ELR (cell line): ENCODE measurements at places on chromosomes 13 and 19.
A peak's percentile ranks its signal among the peaks of the same experiment; 100 is the strongest.

DNA sequence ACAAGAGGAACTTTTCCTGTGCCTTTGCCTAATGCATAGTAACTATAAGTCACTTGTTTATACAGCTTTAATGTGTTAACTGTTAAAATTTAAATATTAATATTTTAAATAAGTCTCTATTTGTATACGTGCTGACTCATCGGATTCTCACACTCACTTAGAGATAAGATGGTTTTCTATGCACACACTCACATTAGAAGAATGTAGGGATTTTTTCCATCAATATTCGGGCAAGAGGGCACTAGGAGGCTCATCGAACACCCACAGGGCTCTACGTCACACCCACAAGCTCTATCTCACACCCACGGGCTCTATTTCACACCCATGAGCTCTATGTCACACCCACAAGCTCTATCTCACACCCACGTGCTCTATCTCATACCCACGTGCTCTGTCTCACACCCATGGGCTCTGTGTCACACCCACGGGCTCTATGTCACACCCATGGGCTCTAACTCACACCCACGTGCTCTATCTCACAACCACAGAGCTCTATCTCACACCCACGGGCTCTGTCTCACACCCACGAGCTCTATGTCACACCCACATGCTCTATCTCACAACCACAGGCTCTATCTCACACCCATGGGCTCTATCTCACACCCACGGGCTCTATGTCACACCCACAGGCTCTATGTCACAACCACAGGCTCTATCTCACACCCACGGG is 73.4 kb downstream of the COL4A2 start:
- DNase-seq = peak; percentile 75

- DNase-seq = no peak
These were observed 19.9 kb downstream of the TPT1 start for GRCh38 chr13:45320876-45321629.

DNA sequence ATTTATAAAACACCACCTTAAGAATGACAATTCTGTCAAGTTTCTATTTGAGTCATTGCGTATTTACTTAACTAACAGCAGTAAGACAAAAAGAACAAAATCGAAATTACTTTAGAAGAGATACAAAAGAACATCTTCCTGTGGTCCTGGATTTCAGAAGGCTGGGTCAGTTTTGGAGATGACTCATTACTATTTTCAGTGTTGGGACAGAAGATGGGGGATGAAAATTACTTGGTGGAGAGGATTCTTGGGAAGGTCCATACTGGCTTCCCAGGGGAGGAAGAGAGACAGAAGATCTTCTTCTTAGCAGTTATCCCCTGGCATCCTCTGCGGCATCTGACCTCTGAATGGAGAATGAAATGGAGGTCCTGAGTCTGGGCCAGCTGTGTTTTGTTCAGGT is 33.5 kb upstream of the CSNK1A1L start:
- DNase-seq = no peak

DNA sequence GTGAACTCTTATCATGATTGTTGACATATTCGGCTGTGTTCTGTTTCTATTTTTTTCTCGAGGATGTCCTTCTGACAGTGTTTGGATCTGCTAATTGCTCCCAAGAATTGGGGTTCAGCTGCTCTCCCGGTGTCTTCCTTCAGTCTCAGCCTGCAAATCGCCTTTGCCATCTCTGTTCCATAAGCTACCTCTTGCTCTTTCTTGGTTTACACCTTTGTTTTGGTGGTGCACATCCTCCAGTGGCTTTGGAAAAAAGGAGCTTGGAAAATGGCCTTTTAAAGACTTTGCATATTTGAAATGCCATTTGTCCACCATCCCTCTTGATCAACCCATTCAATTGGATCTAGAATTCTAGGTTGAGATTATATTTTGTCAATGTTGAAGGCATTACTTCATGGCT is 137.2 kb downstream of the URI1 start:
- DNase-seq = no peak

GRCh38 chr13:40969169-40969901 is 49.8 kb downstream of the ELF1 start:
- no peak for DNase-seq

- DNase-seq = peak; percentile 54
These were observed 172.8 kb downstream of the NHLRC3 start for GRCh38 chr13:39210961-39211534.

DNA sequence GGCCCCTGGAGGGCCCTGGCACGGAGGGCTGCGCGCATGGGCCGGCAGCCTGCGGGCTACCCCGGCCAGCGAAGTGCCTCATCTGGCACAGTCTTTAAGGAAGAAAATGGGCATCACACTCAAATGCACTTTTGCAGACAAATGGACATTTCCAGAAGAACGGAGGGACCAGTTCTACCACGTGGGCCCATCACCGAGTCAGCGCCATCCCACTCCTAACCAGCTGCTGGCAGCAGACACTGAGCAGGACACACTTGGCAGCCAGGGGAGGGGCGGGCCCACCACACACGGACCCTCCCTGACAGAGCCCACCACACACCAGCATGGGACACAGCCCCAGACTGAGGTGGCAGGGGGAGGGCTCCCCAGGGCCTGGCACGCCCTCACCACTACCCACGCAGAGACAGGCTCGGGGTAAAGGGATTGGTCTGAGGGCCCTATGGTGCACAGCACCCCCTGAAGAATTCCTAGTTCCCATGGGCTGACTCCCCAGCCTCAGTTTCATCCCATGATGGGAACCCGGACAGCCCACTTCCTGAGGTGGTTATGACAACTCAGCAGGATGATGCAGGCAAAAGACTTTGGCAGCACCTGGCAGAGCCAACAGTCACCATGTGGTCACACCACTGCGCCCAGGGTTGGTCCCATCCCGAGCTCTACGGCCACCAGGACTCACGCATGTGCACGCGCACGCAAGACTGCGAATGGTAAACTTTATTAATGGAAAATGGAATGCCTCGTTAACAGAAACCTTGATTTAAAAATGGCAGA is 18.7 kb upstream of the TINCR start:
- DNase-seq = no peak

DNA sequence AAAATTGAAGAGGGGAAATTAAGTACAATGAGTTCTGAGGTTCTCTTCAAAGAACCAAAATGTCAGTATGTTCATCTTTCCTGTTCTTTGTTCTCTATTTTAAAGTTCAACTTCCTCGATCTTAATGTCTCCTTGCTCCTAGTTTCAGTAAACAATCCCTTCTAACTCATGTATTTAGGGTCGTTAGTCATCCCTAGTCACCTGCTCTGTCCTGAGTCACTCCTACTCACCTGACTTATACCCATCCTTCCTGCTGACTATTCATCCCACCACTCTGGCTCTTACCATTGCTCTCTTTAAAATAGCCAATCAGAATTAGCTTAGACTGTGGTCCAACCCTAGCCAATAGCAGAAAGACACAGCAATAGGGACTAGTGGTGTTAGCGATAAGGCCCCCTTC is 24.3 kb downstream of the ZNF90 start:
- no peak for DNase-seq

- peak; percentile 43 for DNase-seq
These were observed 1.5 kb downstream of the SMAD9 start for GRCh38 chr13:36918246-36919131.

- DNase-seq = no peak
These were observed 1006.5 kb downstream of the DIAPH3 start for GRCh38 chr13:59157181-59157580.

GRCh38 chr19:8028951-8029491 is 23.5 kb upstream of the CCL25 start:
- DNase-seq = no peak

DNA sequence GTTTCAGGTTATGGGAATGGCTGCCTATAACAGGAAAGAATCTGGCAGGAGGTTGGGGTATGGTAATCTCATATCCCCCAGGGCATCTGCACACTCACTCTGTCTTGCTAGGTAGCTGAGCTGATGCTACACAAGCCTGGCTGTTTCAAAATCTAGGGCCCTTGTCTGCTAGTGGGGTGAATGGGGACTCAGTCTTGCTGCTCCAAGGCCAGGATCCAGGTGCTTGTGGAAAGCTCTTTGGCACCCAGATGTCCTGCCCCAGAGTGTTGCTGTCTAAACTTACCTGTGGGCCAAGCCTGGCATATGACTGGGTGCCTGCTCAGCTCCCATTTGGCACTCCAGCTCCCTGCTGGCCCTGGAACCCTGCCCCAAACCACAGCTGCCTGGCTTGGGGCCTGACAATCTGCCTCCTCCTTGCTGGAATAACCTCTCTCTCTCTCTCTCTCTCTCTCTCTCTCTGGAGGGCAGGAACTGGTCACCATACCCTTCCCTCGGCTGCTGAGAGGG is 158.1 kb upstream of the TSC22D1 start:
- DNase-seq = peak; percentile 39

DNA sequence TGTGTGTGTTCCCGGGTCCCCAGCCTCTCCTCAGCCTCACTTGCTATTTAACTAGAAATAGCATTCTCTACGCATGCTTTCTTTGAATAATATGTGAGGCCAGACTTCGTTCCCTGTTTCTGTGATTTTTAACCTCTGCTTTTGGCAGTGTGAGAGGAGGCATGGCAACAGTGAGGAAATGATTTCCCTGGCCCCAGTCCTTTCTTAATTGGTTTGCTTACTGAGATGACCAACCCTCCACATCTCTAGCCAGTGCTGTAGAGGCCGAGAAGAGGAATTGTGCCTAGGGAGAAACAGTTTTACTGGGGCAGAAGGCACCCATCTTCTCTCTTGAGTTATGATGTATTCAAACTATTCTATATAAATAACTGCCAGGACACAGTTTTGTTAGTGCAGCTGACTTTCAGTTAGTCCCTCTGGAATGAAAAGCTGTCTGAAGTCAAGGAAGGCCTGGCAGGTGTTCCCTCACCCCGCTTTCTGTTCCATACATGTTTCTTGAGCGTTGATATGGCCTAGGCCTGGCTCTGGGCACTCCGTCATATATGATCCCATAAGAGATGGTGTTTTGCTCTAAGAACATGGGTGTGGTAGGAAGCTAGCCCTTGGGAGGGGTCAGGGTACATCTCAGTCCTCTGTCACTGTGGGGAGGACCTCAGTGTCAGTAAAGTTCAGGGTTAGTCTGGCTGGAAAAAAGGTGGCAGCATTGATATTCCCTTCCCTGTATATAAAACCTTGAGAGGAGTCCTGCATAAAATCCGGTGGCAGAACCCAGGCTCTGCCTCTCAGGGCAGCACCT is 73.7 kb upstream of the NPAS1 start:
- no peak for DNase-seq

DNA sequence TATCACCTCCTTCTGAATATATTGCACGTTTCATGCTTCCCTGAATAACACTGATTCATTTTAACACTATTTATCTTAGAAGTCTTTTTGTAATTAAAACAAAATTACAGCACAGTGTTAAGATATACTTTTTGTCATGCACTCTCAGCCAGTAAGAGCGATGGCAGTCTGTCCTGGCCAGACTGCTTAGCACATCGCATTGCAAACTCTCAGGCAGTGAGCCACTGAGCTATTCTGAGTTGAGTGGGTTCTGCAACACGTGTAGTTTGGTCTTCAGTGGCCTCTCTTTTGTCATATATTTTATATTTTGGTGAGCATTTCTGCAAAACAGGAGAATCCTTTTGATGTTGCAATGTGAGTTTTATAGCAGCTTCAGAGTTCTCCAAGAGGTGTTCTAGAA is 332.1 kb downstream of the HS6ST3 start:
- DNase-seq = no peak

DNA sequence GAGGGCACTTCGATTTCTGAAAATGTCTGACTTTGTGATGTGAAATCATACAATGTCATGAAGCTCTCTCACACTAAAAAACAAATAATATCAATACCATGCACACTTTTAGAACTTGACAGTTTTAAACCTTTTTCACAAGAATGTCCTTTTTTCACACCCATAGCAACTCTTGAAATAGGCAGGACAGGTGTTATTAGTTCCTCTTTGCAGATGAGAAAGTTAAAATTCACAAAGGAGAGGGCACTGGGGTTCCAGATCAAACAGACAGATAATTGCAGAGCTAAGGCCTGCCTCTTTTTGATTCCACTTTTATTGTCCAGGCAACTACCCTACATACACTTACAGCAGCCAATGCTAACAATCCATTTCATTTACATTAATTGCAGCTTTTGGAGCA is 142.8 kb downstream of the KLF12 start:
- no peak for DNase-seq

DNA sequence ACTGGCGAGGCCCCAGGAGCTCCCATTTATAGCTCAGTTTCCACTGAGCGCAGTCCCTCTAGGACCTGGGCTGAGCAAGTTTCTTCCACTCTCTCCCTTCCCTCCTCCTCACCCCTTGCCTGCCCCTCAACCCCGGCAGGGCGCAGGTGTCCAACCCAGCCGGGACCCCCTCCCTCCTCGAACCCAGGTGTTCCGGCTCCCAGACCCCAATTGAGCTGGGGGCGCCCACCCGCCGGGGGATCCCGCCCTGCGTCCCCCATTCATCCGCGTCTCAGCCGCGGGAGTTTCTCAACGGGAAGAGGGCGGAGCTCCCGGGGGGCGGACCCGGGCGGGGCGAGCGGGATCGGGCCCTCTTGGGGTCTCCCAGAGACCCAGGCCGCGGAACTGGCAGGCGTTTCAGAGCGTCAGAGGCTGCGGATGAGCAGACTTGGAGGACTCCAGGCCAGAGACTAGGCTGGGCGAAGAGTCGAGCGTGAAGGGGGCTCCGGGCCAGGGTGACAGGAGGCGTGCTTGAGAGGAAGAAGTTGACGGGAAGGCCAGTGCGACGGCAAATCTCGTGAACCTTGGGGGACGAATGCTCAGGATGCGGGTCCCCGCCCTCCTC is at the start of gene KIRREL2:
Gene KIRREL2 (plus strand): TSS at position 366 of the 604 bp plus-strand sequence. CDS start 209 bp downstream, at position 575.
- no peak for DNase-seq

- DNase-seq = no peak
These were observed 19.9 kb downstream of the DPF1 start for GRCh38 chr19:38204096-38204495.

GRCh38 chr13:95896301-95896700 is 156.9 kb downstream of the UGGT2 start:
- peak; percentile 44 for DNase-seq
